Natural killer cell (primary cell): ENCODE measurements at places on chromosomes 16 and 17. TPM values are rescaled to one million over a fixed set of nuclear protein-coding genes. Genes with fewer than 3 reads are reported as not detected.
A peak's percentile ranks its signal among the peaks of the same experiment; 100 is the strongest.

DNA sequence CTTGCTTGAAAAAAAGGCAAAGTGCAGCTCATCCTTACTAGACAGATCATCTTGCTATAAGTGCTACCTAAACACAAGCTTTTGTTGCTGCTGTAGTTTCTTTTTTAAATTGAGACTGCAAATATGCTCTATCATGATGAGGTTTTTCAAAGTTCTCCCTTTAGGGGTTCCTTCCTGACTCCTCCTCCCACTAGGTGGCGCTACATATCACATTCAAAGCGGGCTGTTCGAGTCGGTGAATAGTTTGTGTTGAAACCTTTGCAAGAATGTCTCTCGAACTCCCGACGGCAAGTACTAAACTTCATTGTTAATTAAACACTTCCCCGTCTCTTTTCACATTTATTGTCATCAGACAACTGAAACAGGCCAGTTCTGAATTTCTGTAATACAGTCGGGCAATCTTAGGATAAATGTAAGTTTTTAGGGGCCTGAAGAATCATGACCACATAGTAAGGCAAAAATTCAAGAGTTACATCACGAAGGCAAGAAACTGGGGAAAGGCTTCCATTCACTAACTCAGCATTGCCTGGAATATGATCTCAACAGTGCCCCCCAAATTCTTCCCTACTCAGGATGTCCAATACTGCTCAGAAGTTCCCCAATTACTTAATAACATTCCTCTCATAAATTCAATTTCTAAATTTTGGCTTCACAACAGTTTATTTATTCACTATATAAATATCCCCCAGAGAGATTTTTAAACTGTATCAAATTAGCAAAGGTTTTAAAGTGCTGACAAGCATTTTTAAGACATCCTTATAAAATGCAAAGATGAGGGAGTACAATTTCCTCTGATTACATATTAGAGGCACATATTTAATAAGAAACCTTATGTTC is 6.7 kb downstream of the HS3ST3A1 start:
- H3K36me3 ChIP-seq: no peaks in the 10 kb centered on the region
- H3K27me3 ChIP-seq: peaks cover 3% of the 10 kb centered on the region
- DNase-seq: peak; percentile 91

DNA sequence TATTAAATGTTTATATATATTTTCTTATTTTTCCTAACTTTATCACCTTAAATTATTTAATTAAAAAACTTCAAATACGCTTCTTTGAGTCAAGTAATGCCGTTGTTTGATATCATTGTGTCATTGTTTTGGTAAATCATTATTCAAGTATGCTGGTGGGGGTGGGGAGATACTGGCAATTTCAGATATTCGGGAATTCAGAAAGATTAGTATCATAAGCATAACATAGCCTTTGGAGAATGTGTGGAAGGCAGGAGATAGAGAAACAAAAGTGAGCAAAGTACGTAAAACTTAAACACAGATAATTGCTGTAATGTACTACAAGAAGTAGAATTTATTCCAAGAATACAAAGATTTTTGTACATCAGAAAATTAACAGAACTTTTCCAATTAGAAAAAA is 49.8 kb downstream of the TANC2 start:
- H3K27me3 ChIP-seq: no peaks in the 10 kb centered on the region
- H3K27ac ChIP-seq: no peak overlapping the region
- no peaks in the 10 kb centered on the region for H3K4me1 ChIP-seq
- no peaks in the 10 kb centered on the region for H3K36me3 ChIP-seq

- DNase-seq: peak; percentile 76
- H3K4me1 ChIP-seq: peaks cover 14% of the 10 kb centered on the region
- no peaks in the 10 kb centered on the region for H3K36me3 ChIP-seq
- H3K27me3 ChIP-seq: no peaks in the 10 kb centered on the region
- H3K27ac ChIP-seq: no peak overlapping the region
- peak overlapping the region; percentile 43 for H3K4me3 ChIP-seq
Observed at GRCh38 chr16:67000384-67001351, 12.3 kb downstream of the CES4A start.

Gene TMC8
- 435 TPM for total RNA-seq

Gene GLIS2
- total RNA-seq: 0.05 TPM
